ENCODE measurements at places on chromosomes 16 and 17.

- no peak for DNase-seq
Measured at GRCh38 chr17:33245183-33245582, 47.9 kb downstream of the ASIC2 start.

DNA sequence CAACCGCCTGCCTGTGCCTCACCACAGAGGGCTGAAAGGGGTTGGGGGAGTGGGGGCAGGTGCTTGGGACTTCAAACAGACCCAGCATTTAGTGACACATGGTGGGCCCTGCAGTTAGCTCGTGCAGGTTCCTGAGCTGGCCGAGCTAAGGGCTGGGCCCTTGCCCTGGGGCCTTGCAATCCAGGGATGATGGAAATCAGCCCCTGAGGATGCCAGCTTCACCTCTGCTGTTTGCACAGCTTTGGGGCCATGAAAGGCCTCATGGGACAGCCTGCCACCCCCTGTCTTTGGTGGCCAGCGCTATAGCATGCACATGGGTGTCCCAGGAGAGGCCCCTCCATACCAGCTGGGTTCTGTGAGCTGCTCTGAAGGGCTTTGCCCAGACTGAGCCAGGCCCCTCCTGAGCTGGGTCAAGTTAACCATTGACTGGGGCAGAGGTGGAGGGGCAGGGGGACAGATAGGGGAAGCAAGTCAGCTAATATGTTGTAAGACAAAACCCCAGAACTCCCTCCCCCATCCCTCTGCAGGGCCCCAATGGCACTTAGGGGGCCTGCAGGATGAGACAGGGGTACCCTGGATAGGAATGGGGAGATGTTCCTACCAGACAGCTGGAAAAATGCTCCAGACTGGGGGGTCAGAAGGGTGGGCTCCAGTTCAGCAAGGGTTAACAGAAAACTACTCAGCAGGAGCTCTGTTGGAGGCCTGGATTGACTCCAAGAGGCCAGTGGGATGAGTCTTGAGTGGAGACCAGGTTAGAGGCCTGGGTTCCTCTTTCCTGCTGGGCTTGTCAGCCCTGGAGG lies 692 bp downstream of the PRR15L start:
- no peak for DNase-seq

DNA sequence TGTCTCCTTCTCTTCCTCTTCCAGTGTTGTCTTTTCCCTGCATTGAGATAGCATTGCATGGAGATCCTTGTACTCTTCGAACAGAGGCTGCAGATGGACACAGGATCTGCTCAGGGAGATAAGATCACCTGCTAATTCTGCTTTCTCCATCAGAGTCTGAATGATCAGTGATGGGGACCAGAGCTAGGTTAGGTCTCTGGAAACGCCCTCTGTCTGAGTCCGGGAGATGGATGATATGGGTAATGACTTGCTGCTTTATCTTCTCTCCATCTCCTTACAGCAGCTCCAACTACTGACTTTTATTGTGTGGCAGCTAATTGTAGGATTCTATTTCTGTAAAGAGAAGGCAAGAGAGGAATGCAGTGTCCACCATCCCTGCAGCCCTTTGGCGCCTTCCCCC lies 435.6 kb downstream of the WWOX start:
- DNase-seq: no peak

GRCh38 chr16:58507963-58508670 lies 7.2 kb upstream of the SETD6 start:
- DNase-seq: no peak

GRCh38 chr16:4370570-4371356 lies 885 bp upstream of the VASN start:
- DNase-seq: no peak

DNA sequence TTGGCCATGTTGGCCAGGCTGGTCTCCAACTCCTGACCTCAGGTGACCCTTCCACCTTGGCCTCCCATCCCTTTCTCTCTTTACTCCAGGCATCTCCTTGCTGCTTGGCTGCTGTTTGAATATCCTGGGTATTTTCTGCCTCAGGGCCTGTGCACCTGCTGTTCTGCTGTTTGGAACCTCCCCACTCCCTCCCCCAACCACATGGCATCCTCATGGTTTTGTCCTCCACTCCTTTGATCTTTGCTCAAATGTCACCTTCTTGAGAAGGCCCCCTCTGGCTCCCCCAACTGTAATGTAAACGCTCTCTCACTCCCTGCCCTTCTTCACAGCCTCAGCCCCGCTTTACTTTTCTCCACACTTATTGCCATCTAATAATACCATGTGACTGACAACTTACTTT lies 152.0 kb downstream of the GSG1L start:
- no peak for DNase-seq

GRCh38 chr16:68289621-68290329 lies 21.0 kb downstream of the SLC7A6OS start:
- no peak for DNase-seq

DNA sequence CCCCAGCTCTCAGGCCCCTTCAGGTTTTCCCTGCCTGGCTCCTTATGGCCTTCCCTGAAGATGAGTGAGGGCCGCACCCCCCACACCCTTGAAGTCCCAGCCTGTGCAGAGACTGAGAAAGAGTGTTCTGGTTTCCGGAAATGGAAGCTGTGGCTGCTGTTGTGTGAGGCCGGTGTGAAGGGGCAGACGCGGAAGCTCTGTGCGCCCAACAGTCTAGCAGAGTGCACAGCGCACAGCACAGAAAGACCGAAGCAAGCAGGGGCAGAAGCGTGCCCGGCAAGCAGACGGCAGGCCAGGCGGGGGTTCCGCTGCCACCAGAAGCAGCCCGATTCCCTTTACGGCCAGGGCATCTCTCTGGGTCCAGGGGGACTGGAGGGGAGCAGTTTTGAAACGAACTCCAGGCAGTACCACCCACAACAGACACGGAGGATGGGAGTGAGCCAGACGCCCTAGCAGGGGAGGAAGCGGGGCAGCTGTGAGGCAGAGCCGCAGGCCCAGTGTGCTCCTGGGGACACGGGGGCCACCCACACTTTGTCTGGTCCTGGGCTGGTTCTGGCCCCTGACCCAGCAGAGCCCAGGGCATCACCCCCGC lies 16.7 kb downstream of the TPSG1 start:
- no peak for DNase-seq

DNA sequence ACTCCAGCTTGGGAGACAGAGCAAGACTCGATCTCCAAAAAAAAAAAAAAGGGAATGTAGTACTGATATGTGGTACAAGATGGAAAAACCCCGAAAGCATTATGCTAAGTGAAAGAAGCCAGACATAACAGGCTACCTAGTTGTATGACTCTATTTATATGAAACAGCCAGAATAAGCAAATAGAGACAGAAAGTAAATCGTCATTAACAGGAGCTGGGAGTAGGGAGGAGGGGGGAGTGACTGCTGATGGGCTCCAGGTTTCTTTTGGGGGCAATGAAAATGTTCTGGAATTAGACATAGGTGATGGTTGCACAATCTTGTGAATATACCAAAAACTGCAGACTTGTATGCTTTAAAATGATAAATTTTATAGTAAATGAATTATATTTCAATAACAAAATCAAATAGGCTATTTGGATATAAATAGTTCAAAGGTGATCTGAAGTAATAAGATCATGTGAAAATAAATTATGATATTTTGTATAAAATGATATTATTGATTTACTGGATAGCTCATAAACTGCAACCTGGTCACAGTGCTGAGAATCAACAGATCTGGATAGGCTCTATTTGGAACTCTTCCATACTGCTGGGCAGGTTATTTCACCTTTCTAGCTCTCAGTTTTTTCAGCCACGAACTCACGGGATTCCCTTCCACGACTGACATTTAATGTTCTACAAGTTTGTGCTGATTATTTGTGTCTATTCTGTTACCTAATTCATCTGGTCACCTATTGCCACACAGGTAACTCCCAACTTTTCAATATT lies 27.1 kb downstream of the ZNF652 start:
- DNase-seq: no peak

Measured in stimulated activated CD8-positive, alpha-beta memory T cell treated with anti-CD3 and anti-CD28 coated beads, Interleukin-15, amount 100 ng/mL, for 1 hour (primary cell).